ENCODE measurements at places on chromosomes 2 and 18. TPM values are rescaled to one million over a fixed set of nuclear protein-coding genes. Genes with fewer than 3 reads are reported as not detected.

DNA sequence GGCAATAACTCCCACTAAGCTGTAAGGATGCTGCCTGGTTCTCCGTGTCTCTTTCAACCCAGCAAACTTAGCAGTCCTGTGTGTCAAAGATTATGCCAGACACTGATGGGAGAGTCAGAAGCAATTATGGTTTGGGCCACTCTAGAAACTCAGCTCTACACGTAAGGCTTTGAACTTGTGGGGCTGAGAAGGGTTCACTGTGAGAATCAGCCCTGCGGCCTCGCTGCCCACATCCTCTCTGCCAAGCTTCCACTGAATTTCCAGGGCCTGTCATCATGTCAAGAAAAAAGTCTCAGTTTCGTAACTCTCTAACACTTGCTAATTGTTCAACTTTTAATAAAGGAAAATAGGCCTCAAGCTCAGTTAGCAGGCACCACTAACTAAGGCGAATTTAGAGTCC, 308.8 kb upstream of the LYPD1 start:
- no peak for DNase-seq

- DNase-seq = peak; percentile 88
Measured at GRCh38 chr2:84904717-84905174, 710 bp upstream of the TMSB10 start.

DNA sequence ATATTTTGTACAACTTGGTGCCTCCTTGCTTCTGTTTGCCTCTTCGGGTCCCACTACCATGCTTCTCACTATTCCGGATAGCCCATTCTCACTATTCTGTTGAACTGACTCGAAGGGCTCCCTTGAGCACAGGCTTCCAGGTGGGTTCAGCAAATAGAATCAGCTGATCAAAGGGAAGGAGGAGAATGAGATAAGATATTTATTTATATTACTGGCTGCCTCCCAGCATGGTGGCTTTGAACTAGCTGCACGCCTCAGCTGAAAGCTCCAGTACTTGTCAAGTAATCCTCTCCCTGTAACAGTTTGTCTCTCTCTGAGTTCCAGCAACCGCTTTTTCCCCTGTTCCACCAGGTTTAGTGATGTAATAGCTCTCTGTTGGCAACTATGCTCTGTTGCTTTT, 187.8 kb upstream of the HNRNPA3 start:
- DNase-seq = no peak

DNA sequence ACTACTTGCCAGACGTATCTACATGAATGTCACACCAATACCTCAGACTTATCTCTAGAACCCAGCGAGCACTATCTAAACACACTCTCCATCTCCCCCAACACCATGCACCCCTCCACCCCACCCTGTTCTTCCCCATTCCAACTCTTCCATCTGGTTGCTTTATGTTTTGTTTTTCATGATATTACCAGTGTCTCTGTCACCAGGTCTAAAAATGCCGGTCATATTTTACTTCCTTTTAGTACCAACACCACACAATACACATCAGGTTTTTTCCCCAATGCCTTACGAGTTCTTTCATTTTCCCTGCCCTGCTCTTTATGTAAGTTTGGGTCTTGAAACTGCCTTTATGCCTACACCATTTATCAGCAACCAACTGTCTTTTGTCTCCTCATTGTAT, 10.2 kb upstream of the ITGA4 start:
- DNase-seq = no peak

DNA sequence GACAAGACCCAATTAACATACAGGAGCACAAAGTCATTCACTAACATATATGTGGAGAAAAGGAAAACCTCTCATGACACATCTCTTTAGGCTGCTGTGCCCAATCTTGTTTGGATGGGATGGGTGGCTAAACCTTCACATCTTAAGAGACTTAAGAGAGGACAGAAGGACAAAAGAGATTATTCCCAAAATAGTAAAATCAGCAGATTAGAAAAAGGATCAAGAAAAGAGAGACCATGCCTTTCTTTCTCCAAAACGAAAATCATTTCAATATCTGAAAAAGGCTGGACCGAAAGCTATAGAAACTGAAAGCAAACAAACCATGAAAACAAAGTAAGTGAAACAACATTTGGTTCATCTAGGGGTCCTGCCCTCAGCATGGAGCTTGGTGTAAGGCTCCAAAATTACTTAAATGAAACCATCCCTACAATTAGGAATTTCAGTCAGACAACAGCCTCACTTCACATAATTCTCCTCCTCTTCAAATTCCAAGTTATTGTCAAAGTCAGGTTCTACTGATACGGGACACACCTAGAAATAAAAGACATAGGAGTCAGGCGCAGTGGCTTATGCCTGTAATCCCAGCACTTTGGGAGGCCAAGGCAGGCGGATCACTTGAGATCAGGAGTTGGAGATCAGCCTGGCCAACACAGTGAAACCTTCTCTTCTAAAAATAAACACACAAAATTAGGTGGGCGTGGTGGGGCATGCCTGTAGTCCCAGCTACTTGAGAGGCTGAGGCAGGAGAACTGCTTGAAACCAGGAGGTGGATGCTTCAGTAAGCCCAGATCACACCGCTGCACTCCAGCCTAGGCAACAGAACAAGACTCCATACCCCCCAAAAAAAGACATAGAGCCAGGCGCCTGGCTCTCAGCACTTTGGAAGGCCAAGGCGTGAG, 5.2 kb downstream of the STARD7 start:
- no peak for DNase-seq

GRCh38 chr2:84938194-84938879, 32.6 kb upstream of the KCMF1 start:
- DNase-seq = no peak

- no peak for DNase-seq
Measured at GRCh38 chr2:61510674-61511671, 27.2 kb downstream of the XPO1 start.

DNA sequence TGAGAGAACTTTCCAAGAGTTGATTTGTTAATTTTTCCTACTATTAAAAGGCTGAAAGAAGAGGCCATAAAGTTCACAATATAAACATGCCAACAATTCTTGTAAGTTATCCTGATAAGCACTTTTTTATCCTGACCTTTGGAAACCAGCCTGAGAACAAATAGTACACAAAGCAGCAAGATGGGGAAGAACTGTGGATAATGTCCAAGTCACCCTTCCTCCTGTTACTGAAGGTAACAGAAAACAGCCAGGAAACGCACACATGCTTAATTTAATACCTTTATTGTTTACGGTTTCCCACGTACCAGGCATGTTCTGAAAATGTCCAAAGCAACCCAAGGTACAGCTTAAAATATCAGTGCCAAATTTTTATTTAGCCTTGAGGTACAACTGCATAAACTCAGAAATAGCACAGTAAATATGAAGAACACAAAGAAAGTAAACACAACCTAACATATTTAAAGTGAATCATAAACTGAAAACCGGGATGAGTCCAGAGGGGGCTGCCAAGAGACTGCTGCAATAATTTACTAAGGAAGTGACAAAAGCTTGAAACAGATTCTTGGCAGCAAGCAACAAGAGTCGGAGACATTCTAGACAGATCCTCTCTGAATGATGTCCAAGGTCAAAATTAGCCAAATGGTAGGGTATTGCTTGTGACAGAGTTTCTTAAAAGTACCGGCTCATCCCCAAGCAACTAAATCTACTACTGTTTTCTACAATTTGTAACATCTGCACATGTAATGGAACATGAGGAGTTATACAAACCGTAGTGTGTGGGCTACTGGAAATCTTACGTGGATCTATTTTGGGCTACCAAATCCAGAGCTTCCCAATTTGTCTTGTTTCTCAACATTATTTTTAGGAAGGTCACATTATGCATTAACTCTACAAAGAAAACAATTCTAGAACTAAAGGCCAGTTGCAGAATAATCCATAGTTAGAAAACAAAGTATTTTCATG, 93.2 kb downstream of the CABYR start:
- peak; percentile 18 for DNase-seq

- no peak for DNase-seq
Measured at GRCh38 chr2:24881623-24882022, 38.4 kb downstream of the ADCY3 start.

DNA sequence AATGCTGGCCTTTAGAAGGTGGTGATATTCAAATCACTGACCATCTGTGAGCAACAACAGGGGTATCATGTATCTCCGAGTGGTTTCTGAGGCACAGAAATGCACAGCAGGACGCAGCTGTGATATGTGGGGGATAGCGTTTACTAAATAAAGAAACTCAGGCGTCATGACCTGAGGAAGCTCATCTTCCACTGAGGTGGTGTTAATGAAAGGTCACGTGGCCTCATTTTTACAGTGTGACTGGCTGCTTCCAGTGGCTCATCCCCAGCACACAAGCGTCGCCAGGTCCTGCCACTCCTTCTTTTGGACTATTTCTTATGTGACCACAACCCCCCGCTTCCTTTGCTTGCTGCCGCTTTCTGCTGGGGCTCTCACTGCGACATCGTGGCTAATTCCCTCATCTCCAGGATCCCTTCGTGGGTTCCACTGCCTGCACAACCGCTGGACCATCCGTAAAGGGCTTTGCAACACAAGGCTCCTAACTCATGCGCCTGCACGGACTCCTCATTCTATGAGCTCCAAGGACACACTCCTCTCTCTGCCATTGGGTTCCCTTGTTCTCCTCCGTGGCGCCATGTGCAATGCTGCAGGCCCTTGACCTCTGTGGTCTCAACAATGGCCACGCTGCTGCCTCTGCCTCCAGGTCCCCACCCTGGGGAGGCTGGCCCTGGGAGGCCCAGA, 109.3 kb downstream of the MBP start:
- no peak for DNase-seq

DNA sequence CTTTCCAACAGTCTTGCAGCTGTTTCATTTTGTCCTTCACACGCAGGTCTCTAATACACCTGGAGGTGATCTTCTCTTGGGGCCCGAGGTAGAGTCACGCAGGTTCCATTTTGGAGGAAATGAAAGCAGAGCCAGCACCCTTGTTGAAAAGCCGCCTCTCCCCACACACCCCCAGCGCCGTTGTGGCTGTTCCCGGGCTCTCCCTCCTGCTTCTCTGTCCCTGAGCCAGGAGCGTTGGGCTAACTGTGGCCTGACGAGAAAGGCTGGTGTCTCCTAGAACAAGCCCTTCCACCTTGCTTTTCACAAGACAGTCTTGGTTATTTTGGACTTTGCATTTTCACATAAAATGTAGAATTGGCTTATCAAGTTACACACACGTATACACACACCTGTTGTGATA, 16.3 kb downstream of the SNED1 start:
- DNase-seq = peak; percentile 14

Gene KDM3A
- 32.5 TPM for total RNA-seq

Gene CCNT2
- 18.0 TPM for total RNA-seq

All from heart left ventricle (tissue), 16 donors.